ENCODE measurements at places on chromosomes 5 and 9.

DNA sequence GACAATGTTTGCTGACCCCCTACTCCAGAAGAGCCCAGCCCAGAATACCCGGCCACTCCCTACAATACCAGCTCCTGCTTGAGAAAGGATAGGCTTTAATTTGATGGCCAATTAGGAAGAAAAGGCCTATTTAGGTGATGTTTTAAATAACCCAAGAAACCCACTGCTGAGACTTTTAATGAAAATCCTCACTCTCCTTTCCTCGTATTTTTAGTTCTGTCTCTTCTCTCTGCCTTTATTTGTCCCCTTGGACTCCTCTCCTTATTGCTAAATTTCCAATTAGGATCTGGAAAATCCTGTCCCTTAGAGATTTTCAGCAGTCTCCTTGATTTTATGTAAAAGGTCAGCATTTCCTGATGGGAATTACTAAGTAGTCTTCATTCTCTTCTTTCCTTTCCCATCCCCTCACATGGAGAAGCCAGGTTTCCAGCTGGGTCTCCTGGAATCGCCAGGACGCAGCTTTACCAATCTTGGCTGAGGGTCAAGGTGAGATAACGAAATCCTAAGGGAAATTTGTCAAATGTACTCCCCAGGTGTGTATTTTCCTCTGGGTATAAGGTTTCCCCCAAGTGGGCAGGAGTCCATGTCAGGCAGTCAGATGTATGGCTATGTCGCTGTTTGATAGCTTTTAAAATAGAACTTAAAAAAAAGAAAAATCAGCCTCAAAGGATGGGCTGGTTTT lies 11.7 kb downstream of the STC2 start:
- no peak for DNase-seq

- peak; percentile 41 for DNase-seq
These were observed 1029.6 kb downstream of the CDH12 start for GRCh38 chr5:21823588-21823987.

DNA sequence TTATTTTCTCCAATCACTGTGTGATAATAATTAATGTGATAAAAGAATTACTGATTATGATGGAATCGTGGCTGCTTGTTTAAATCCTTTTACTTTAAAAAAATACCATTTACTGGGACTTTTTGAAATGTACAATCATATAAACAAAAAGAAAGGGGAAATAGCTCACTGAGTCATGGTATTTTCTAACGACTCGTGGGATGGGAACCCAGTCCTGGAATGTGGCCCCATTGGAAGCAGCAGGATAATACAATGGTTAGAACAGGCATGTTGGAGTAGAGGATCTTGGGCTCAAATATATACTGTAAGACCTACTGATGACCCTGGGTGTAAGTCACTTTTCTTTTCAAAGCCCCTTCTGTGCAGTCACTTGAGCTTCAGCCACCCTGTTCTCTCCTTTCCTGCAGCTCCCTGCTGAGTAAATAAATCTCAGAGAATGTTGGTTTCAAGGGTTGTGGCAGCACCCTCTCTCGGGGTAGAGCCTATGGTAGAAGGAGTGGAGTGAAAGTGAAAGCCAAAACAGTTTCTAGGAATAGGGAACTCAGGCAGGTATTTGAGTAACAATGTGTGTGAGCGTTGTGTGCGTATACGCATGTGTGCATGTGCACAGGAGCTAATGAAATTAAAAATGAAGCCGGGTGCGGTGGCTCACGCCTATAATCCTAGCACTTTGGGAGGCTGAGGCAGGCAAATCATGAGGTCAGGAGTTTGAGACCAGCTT lies 40.8 kb upstream of the LARP1 start:
- no peak for DNase-seq

DNA sequence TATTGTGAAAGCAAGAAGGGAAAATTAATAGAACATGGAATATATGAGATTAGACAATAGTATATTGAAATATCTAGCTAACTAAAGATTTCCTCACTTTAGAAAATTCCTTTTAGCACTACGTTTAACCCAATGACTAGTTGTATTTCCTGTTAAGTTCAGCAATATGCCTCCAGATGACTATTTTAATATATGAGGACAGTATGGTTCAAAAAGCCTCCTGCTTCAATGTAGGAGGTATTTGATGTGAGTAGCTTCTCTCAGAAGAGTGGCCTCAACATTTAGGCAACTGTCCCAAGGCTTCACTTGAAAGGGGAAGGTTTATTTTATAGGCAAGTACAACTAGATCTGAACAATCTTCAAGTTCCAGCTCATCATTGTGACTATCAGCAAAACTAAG lies 2.0 kb upstream of the MEF2C start:
- DNase-seq, result no peak

GRCh38 chr5:1819458-1819857 lies 18.3 kb downstream of the NDUFS6 start:
- DNase-seq, result no peak

Measured in fibroblast of mammary gland (primary cell).